Mesendoderm (in vitro differentiated cells): ENCODE measurements at places on chromosomes 1 and 21.

DNA sequence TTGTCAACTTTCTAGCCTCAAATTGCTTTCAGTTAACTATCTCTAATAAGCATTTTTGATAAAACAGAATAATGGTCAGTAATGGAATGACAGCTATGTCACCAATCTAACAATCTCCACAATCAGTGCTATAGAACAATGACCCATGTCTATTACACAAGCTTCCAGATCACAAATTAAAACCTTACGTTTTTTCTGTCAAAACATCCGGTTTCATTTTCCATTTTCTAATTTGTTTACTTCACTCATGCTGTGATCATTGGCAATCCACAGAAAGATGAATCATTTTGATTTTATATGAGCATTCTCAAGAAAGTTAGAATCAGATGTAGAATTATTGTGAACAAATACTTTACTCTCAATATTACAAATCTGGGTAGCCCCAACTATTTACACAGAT is 80.3 kb downstream of the KCNT2 start:
- H3K27me3 ChIP-seq = no peaks in the 10 kb centered on the region
- DNase-seq = no peak
- H3K36me3 ChIP-seq = no peaks in the 10 kb centered on the region
- H3K4me1 ChIP-seq = no peaks in the 10 kb centered on the region
- H3K27ac ChIP-seq = no peak overlapping the region
- no peak overlapping the region for H3K4me3 ChIP-seq

DNA sequence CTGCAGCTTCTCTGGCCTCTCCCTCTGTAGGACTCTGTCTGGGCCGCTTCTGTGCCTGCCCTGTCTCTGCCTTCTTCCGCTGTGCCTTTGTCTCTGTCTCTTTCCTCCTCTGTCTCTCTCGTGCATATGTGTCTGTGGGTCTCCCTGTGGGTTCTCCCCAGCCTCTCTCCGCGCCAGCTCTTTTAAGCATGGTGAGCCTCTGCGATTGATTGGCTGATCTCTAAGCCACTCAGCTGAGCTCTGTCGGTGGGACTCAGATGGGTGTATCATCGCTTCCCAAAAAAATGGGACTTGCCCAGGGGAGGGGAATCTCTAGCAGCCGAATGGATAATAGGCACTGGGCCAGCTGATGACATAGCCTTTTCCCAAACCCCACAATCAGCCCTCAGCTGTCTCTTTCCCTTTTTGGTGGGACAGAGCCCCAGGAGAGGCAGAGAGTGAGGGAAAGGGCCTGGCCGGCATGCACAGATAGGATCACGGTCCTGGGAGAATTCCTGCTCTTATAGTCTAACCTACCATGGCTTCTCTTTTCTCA is at the start of gene ADAMTS4:
ADAMTS4 (minus strand) TSS at position 158 of the 535 bp plus-strand sequence. CDS start 427 bp downstream, outside the sequence.
- H3K27me3 ChIP-seq = no peaks in the 10 kb centered on the region
- H3K4me3 ChIP-seq = no peak within 1 kb of the TSS
- peak; percentile 86 for DNase-seq
- no peaks in the 10 kb centered on the region for H3K36me3 ChIP-seq

GRCh38 chr1:232432313-232432712 is 197.6 kb downstream of the SIPA1L2 start:
- no peaks in the 10 kb centered on the region for H3K4me1 ChIP-seq
- H3K27me3 ChIP-seq = no peaks in the 10 kb centered on the region
- peaks cover 17% of the 10 kb centered on the region for H3K36me3 ChIP-seq
- H3K4me3 ChIP-seq = no peak overlapping the region
- no peak for DNase-seq
- H3K27ac ChIP-seq = no peak overlapping the region

GRCh38 chr1:235366286-235366685 is 941 bp upstream of the TBCE start:
- no peaks in the 10 kb centered on the region for H3K4me1 ChIP-seq
- H3K4me3 ChIP-seq = no peak overlapping the region
- no peak overlapping the region for H3K27ac ChIP-seq
- H3K36me3 ChIP-seq = no peaks in the 10 kb centered on the region

DNA sequence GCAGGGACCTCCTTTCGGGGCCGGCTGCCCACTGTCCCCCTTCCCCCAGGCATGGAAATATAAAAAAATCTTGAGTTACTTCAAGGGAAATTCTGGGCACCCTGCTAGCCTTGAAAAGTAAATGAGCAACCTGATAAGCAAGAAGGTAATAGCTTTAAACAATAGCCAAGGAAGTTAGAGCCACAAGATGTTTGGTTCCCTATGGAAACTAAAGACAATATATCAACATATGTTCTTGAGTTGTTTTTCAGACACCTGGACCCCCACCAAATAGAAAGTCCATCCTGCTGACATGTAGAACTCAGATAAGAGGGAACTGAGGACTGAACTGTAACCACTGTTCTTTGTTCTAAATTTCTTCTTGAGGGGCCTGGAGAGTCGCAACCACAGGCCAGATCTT is 19.3 kb upstream of the SLC35A3 start:
- DNase-seq = peak; percentile 88
- H3K4me3 ChIP-seq = no peak overlapping the region
- peak overlapping the region; percentile 75 for H3K27ac ChIP-seq

- no peak overlapping the region for H3K27ac ChIP-seq
- H3K4me1 ChIP-seq = peaks cover 8% of the 10 kb centered on the region
- no peak for DNase-seq
Measured at GRCh38 chr1:27136236-27136551, 18.7 kb downstream of the SLC9A1 start.

DNA sequence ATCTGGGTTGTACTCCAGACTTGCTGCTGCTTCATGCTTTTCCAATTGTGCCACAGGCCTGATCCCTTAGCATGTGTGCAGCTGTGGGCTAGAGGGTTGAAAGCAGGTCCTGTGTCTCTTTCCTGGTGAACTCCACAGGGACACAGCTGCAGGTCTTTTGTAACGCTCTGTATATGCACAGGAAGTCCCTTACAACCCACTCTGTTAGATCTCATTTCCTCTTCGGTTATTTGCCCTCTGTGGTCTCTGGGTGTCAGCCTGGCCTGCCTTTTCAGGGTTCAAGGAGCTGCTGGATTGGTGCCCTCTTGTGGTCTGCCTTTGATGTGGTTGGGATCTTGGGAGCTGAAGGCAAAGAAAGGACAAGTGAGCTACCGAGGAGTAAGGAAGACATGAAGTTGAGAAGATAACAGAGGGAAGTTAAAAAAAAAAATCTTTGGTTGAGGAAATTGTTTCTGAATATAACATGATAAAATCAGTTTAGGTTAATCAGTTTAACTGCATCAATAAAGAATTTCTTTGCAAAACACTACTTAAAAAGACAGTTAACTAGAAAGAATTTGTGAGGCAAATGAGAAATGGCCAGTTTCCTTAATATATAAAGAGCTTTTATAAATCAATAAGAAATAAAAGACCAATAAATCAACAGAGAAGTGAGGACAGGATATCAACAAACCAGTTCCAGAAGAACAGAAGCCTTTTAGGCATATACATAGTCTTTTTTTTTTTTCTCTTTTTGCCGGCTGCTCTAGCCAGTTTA is 44.1 kb downstream of the UCK2 start:
- peaks cover 4% of the 10 kb centered on the region for H3K4me1 ChIP-seq
- H3K36me3 ChIP-seq = no peaks in the 10 kb centered on the region
- H3K27me3 ChIP-seq = no peaks in the 10 kb centered on the region
- H3K4me3 ChIP-seq = no peak overlapping the region
- H3K27ac ChIP-seq = no peak overlapping the region
- DNase-seq = peak; percentile 80

DNA sequence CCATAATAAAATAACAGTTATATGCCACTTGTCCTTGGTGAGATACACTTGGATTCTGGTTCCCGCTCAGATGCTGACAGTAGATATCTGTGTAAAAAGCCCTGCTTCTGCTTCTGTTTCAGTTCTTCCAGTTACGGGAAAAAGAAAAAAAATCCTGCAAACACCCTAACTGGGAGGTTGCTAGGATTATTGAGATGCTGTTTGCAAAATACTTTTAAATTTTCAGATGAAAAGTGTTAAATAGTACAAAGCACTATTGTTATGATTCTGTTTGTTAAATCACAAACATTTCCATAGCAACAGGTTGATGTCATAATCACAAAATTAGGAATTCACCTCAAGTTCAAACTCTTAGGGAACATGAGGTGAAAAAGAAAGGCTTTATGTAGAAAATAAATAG is 232.3 kb downstream of the HMCN1 start:
- no peaks in the 10 kb centered on the region for H3K36me3 ChIP-seq
- H3K4me3 ChIP-seq = no peak overlapping the region
- no peaks in the 10 kb centered on the region for H3K4me1 ChIP-seq
- DNase-seq = no peak
- H3K27me3 ChIP-seq = no peaks in the 10 kb centered on the region

DNA sequence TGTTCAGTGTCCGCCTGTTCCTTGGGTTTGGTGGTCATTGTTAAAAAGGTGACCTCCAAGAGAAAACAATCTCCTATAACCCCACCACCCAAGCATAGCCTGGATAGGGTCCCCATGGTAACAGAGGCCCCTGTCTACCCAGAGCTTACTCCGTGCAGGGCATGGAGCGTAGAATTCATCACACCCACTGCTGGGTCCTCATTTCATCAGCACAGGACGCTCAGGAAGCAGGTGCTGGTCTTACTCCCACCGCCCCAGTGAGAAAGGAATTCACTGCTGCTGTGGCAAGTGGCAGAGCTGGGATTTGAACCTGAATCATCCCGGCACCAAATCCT is 37.0 kb downstream of the ARHGEF10L start:
- peaks cover 7% of the 10 kb centered on the region for H3K4me1 ChIP-seq
- H3K27ac ChIP-seq = no peak overlapping the region
- no peak overlapping the region for H3K4me3 ChIP-seq
- no peaks in the 10 kb centered on the region for H3K27me3 ChIP-seq
- no peaks in the 10 kb centered on the region for H3K36me3 ChIP-seq

- no peaks in the 10 kb centered on the region for H3K27me3 ChIP-seq
- no peaks in the 10 kb centered on the region for H3K4me1 ChIP-seq
- H3K27ac ChIP-seq = no peak overlapping the region
- H3K36me3 ChIP-seq = no peaks in the 10 kb centered on the region
- H3K4me3 ChIP-seq = no peak overlapping the region
- DNase-seq = no peak
Measured at GRCh38 chr1:41618066-41618825, 133.8 kb upstream of the EDN2 start.

GRCh38 chr1:66282891-66283621 is 250.9 kb upstream of the SGIP1 start:
- H3K4me3 ChIP-seq = no peak overlapping the region
- no peaks in the 10 kb centered on the region for H3K27me3 ChIP-seq
- peaks cover 6% of the 10 kb centered on the region for H3K4me1 ChIP-seq
- H3K36me3 ChIP-seq = no peaks in the 10 kb centered on the region

DNA sequence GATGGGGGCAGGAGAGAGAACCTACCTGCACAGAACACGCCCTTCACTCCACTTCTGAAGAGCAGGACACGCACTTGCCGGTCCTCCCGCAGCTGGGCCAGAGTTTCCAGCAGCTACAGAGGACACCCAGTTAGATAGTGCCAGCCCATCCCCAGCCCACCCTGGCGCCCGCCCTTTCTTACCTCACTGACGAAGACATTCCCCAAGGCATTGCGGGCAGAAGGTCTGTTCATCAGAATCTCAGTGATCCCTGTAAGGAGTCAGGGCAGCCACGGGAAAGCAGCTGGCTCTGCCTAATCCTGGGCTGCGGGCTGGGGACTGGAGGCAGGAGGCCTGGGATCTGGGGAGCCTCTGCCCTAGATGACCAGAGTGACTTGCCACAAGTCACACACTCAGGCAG is 10.0 kb downstream of the ECHDC2 start:
- no peak overlapping the region for H3K4me3 ChIP-seq
- no peaks in the 10 kb centered on the region for H3K4me1 ChIP-seq
- no peak overlapping the region for H3K27ac ChIP-seq
- no peaks in the 10 kb centered on the region for H3K27me3 ChIP-seq

DNA sequence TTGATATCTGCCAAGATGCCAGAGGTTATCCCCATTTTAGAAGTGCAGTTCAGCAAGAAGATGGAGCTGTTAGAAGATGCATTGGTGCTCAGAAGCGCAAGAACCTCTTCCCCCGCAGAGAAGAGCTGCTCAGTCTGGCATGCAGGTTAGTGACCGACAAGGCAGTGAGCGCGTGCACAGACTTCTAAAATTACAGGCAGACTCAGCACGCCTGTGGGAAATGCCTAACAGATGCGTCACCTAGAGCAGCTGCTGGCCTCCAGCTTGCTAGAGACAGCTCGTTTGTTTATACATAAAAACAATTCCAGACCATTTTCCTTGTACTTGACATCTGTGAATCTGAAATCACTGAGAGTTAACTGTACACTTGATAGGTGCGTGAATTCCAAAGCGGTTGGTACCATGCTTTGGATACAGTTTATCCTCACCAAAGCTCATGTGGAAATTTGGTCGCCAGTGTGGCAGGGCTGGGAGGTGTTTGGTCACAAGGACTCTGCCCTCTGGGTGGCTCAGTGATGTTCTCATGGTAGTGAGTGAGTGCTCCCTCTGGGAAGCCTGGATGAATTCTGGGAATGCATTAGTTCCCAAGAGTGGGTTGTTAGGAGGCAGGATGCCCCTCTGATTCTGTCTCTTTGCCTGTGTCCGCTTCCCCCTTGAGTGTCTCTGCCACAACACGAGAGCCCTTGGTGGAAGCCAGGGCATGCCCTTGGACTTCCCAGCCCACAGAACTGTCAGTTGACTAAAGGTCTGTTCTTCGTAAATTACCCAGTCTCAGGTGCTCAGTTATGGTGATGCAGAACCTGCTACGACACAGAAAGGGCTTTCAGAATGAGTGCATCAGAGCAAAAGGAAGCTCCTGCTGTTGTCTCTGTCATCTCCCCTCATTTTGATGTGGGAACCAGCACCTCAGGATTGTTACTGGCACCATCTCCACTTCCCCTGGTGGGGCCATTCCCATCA is 24.4 kb downstream of the SNAP47 start:
- no peak overlapping the region for H3K27ac ChIP-seq
- no peaks in the 10 kb centered on the region for H3K4me1 ChIP-seq
- H3K27me3 ChIP-seq = no peaks in the 10 kb centered on the region

- DNase-seq = peak; percentile 21
- H3K36me3 ChIP-seq = no peaks in the 10 kb centered on the region
- no peaks in the 10 kb centered on the region for H3K27me3 ChIP-seq
- no peak overlapping the region for H3K4me3 ChIP-seq
- H3K4me1 ChIP-seq = no peaks in the 10 kb centered on the region
Measured at GRCh38 chr1:244768804-244769203, 66.7 kb upstream of the COX20 start.

- H3K27ac ChIP-seq = peak overlapping the region; percentile 64
- H3K36me3 ChIP-seq = no peaks in the 10 kb centered on the region
- H3K4me1 ChIP-seq = peaks cover 25% of the 10 kb centered on the region
- H3K4me3 ChIP-seq = peak overlapping the region; percentile 85
- no peak for DNase-seq
Measured at GRCh38 chr1:160206036-160206389, 829 bp downstream of the PEA15 start.

DNA sequence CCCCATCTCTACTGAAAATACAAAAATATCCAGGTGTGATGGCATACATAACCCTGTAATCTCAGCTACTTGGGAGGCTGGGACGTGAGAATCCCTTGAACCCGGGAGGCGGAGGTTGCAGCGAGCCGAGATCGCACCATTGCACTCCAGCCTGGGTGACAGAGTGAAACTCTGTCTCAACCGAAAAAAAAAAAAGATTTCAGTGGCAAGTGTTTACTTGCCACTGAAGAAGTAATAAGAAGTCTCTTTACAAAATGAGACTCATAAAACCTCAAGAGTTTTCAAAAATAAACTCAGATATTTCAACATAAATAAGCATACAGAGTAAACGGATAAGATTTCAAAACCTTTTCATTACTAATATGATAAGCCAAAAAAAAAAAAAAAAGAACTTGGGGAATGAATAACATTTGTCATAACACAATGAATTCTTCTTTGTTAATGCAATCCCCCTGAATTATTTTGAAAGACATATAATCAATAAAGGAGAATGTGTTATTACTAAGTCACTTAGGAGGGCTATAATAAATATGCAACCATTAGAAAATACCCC is 34.2 kb upstream of the EXO1 start:
- H3K27me3 ChIP-seq = no peaks in the 10 kb centered on the region
- no peak overlapping the region for H3K4me3 ChIP-seq
- no peak overlapping the region for H3K27ac ChIP-seq
- no peaks in the 10 kb centered on the region for H3K36me3 ChIP-seq
- no peaks in the 10 kb centered on the region for H3K4me1 ChIP-seq
